CD4-positive, alpha-beta T cell treated with Interleukin-17A for 4 hours (primary cell): ENCODE measurements at places on chromosomes 1 and 21.

DNA sequence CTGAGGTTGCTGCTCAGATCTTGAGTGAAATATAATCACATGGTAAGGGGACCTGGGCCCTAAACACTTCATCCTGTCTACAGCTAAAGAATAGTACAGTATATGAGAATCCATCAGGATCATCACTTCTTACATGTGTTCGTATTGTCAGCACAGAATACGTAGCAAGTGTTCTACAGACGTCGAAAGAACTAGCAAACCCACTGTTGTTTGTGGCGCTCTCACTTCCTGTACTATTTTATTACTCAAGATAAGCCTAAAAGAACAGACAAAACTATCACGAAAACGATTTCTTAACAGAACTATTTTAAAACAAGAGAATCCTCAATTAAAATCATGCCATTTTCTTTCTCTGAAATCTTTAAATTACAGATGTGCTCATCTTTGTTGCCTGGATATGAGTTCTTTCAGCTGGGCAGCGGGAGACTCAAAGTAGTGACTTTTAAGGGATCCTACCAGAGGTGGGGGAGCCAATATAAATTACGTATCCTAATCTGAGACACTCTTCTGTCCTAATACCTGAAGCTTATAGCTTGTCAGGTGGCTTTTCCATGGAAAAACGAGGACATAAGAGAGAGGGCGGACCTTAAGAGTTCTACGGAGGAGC is 724 bp downstream of the ST7L start:
- DNase-seq, result peak; percentile 43

- DNase-seq, result no peak
Observed at GRCh38 chr1:231338270-231339128, at the start of gene SPRTN. TSS of gene SPRTN (plus strand) at chr1:231338293. CDS start at chr1:231338384, 91 bp downstream.

- DNase-seq, result no peak
Observed at GRCh38 chr1:91806769-91807700, 78.9 kb downstream of the TGFBR3 start.

GRCh38 chr1:64161357-64161941 is 42.0 kb upstream of the UBE2U start:
- DNase-seq, result no peak

DNA sequence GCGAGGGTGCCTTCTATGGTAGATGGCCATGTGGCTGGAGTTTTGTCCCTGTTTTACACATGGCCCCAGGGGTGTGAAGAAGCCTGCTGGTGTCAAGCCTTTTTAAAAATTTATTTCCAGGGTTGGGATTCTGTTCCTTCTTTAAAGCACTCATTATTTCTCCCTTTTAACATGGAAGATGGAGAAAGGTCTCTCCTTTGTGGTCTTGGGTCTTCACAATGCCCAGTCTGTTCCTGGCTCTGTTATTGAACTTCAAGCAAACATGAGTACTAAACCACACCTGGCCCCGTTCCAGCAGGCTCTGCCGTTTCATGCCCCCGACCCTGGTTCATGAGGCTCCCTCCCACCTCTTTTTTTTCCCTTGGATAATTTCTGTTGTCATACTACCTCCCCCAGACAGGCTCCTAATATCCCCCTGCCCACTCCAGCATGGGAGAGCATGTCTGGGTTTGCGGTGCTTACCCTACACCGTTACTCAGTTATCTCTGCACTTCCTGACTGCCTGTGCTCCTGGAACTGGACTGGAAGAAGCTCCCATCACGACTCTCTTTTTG is 121.2 kb upstream of the KIAA0040 start:
- DNase-seq, result no peak

DNA sequence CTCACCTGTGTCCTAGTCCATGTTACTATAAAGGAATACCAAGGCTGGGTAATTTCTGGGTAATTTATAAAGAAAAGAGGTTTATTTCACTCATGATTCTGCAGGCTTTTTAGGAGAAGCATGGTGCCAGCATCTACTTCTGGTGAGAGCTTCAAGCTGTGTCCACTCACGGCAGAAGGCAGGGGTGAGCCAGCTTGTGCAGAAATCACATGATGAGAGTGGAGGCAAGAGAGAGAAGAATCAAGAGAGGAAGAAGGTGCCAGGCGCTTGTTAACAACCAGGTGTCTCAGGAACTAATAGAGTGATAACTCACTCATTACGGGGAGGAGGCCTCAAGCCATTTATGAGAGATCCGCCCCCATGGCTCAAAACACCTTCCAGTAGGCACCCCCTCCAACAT is 67.5 kb upstream of the CD34 start:
- no peak for DNase-seq

- no peak for DNase-seq
Observed at GRCh38 chr21:41653954-41654491, 112.8 kb downstream of the RIPK4 start.

- DNase-seq, result no peak
Observed at GRCh38 chr1:233993651-233994050, 89.2 kb downstream of the SLC35F3 start.

- DNase-seq, result no peak
Observed at GRCh38 chr1:44994309-44994898, 8.0 kb upstream of the EIF2B3 start.

DNA sequence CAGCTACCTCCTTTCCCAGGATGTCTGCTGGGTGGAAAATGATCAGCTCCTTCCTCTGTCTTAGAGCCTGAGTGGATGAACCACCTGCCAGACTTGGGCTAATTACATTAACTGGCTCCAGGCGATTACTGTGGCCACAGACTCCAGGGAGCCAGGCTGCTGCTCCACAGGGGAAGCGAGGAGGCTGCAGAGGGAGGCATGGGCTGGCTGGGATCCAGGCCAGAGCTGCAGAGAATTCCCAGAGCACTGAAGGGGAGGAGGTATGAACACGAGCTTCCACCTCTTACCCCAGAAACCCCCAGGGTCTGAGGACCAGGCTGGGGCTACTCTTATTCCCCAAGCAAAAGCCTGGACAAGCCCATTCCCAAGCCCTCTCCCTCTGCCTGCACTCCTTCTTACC is 136.0 kb upstream of the KLHDC7A start:
- no peak for DNase-seq

DNA sequence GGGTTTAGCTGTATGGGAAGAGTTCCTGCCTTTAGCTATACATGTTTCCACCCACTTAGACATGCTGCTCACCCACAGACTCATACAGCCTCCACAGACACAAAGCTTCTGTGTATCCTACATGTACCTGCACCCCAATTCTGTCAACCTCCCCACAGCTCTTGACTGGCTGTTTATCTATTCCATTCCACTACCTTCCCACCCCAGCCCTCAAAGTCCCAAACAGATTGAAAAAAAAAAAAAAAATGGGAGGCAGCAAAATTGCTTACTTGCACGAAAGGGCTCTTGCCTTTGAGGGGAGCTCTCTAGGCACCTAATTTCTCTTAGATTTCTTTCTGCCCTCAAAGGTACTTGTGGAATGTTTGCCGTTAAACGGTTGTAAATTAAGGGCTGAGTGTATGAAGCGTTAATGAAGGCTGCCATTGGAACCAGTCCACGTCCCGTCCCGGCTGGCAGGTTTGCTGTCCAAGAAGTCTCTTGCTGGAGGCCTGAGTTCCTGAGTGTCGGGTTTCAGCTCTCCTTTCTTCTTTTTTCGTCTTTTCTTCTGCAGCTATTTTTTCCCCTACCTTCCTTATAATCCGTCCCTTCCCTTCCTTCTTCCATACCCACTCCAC is 43.6 kb downstream of the PBX1 start:
- DNase-seq, result no peak

- no peak for DNase-seq
Observed at GRCh38 chr1:231240531-231240882, 505 bp upstream of the GNPAT start.

- DNase-seq, result no peak
Observed at GRCh38 chr1:9404117-9404914, 111.6 kb downstream of the SPSB1 start.

DNA sequence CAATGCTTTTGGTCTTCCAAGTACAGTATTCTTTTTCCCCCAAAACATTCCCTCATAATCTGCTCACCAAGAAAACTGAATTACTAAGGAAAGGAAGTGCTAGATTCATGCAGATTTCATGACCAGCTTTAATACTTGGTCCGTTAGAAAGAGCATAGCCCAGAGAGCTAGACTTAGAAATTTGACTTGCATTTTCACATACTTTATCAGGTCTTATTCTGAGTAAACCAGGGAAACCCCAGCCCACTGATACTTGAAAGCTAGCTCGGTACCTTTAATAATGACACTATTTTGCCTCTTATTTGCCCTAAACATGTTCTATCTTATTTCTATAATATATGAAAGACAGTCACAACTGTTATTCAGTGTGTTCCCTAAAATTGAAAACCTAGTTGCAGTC is 204.5 kb downstream of the TTLL7 start:
- DNase-seq, result no peak

GRCh38 chr1:27889506-27889905 is 17.2 kb downstream of the THEMIS2 start:
- DNase-seq, result no peak

DNA sequence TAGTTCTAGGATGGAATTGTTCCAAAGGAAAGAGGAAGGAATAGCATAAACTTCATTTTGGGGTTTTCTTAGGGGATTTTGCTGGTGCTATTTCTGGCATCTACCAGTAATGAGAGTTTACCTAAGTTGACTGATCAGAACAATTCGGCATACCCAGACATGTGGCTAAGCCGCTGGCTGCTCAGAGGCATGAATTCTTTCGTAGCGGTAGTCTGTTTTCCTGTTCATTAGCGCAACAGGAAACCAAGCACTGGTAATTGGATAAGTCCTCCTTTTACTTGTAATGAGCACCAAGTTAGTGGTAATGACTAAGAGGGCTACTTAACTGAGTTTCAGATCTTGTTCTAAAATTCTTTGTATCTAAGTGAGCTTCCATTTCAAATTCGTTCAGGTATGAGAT is 38.6 kb downstream of the C21orf91 start:
- DNase-seq, result peak; percentile 63

- DNase-seq, result no peak
Observed at GRCh38 chr1:198915327-198916231, 276.7 kb downstream of the PTPRC start.

DNA sequence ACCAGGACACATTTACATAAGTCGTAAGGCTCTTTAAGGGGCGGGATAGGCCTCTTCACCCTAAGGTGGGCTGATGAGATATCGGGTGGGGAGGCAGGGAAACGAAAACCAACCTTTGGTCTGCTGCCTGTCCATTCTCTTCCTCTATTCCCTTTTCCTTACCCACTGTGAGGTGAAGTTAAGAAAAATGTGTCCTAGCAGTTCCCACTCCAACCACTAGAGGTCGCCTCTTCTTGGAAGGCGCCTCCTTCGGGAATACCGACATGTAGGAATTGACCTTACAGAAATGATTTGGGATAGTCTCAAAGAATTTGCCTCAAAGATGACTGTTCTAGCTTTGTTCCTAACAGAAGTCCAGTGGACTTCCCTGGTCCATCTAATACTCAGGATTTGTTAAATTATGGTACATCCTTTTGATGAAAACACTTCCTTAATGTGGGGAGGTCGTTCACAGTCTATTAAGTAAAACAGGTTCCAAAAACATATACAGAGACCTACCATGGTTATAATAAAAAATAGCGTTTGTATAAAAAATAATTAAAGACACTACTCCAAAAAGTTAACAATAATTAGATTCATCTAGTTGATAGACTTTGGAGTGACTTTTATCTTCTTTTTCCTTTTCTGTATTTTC is 14.1 kb downstream of the AZIN2 start:
- DNase-seq, result peak; percentile 52

- no peak for DNase-seq
Observed at GRCh38 chr21:20418353-20418752, 579.9 kb upstream of the NCAM2 start.

DNA sequence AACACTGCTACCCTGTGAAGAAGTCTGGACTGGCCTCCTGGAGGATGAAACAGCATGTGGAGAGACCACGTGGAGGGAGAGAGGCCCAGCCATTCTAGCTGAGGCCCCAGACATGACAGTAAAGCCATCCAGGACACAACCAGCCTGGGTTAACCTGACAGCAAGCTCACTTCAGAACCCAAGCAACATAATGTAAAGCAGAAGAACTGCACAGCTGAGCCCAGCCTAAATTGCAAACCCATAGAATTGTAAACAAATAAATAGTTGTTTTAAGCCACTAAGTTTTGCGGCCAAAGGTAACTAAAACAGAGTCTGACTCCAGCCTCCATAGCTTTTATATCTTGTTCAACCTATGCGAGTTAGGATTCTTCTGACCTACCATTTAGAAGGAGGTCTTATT is 97.2 kb upstream of the L1TD1 start:
- DNase-seq, result no peak

DNA sequence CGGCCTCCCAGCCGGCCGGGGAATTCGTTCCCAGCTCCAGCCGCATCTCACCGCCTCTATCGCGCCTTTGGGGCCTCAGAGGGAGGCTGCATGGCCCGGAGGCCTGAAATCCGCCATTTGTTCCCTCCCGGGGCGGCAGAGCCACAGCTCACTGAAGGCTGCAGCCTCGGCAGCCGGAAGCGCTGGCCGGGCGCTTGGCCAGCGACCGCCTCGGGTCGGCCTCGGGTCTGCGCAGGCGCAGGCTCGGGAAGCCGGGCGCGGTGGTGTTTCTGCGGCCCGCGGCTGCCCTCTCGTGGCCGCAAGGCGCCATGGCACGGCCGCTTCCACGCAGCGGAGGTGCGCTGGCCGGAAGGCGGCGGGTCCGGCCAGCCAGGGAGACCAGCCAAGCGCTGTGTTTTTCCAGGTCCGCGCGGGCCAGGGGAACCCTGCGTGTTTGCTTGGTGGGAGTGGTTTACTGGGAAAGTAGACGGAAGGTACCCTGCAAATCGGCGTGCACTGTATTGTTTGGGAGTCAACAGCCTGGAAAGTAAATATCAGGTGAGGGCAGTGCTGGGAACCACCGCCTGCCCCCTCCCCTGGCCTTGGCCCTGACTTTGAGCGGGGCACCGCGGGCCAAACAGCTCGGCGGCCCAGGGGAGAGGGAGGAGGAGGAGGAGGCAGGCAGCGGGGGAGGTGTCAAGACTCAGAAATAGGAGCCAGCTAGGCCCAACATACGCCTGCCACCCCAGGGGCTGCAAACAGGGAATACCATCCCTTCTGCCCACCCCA is 52.7 kb upstream of the CD34 start:
- peak; percentile 89 for DNase-seq

DNA sequence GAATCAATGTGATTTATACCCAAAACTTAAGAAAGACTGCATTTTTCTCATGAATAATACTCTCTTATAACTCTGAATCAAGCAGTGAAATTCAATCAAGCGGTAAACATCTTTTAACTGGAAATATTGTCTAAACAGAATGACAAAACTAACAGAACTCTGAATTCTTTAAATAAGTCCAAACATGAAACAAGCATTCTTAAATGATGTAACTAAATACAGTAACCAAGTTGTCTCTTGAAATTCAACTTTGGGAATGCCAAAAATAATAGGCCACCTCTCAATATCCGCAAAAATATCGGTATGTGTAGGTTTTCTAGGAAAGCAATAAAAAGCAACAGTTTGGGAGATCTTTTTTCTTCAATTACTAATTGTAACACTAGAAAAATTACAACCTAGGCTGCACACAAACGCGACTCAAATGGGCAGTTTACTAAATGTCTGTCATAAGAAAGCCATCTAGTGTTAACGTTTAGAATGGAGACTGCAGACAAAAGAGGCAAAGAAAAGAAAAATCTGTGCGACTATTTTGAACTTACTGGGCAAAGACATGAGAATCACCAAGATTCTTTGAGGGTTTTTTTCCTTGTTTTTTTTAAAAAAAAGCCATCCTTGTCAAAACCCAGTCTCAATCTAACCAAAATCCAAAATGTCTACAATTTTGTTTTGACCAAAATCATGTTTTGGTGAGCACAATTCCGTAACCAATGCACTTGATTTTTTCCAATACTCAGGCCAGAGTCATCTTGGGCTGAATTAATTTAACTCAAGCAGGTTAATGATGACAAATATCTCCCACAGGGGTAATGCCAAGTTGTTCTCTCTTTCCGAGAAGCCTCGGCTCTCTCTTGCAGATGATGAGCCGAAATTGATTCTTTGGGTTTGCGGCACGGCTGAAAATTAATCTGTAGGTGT is 1.3 kb downstream of the SIPA1L2 start:
- no peak for DNase-seq
